ENCODE measurements at places on chromosomes 4 and X.
A peak's percentile ranks its signal among the peaks of the same experiment; 100 is the strongest.

DNA sequence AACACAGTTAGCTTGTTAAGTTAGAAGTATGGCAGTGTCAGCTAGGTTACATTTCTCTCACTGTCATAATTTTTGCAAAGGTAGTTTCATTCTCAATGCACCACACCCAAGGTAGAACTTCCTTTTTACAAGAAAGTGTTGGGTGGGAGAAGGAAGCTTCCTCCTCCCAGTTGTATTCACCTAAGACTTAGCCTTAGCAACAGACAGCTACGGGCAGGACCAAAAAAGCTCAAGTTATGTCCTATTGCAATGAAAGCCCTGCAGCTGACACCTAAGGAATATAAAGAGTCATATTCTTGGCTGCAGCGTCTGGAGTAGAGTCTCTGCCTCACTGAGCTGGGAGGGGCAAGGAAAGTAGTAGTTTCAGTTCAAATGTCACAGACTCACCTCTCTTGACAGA is 25.1 kb upstream of the PRDM8 start:
- no peak for DNase-seq

DNA sequence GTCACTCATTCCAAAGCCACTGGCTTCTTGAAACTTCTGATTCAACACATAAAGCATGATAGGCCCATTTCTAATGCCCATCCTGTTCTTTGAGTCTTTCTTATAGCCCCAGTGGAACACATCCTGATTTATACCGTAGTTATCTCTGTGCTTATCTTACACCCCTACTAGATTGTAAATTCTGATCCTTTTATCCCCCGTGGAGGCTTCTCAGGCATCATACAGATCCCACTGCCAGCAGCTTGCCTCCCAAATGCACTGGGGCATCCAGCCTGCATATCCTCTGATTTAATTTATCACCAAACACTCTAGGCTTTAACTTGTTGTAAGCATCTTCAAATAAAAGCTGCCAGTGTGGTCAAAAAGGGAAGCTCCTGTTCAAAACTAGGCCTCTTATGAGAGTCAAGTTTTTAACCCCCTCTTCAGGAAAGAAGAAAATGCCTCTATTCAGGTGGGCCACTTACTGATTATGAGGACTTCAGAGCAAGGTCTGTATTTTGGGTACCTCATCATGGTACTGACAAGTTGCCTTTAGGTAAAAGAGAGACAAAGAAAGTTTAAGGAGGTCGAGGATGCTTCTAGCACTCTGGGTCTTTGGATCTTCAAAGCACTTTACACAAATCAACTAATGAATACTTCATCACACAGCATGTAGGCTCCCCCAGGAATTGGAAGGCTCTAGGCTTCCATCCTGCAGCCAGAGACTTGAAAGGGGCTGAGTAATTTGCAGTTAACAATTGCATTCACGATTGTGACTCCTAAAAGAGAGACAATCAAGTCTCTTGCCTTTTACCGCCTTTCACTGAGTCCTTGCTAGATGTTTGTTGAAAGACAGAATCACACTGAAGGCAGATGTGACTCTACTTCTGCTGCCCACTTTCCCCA is 95.8 kb upstream of the LDB2 start:
- no peak for DNase-seq

DNA sequence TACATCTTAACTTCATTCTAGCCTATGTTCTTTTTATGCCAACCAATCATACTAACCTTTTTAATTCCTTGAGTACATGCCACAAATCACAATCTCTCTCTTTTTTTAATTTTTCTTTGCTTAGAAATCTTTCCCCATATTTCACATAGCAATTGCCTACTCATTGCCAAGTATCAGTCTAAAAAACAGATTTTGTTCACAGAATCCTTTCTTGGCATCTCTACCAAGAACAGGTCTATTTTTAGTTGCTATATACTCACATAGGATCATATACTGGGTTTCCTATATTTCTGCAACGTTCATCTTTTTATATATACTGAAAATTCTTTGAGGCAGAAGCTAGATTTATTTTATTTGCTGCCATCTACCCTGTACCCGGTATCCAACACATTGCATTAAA is 292.1 kb downstream of the GASK1B start:
- DNase-seq = no peak

DNA sequence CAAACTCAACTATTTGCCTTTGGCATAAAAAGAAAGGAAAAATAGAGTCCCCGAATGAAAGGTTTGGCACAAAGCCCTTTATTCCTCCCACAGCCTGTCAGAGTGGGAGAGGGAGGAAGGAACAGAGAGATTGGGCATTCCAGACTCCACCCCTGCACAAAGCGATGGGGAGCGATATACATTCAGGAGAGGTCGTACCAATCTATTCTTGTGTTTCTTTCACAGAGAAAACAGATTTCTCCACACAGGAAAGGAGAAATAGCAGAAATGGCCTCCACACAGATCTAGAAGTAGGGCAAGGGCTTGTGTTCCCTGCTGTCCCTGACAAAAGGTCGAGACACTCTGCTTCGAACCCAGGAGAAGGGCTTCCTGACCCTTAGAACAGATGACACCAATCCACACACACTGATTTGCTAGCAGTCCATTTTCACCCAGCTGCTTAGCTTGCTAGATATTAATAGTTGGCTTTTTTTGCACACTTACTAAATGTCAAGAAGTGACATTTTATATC is 197.4 kb downstream of the MAML3 start:
- DNase-seq = no peak

DNA sequence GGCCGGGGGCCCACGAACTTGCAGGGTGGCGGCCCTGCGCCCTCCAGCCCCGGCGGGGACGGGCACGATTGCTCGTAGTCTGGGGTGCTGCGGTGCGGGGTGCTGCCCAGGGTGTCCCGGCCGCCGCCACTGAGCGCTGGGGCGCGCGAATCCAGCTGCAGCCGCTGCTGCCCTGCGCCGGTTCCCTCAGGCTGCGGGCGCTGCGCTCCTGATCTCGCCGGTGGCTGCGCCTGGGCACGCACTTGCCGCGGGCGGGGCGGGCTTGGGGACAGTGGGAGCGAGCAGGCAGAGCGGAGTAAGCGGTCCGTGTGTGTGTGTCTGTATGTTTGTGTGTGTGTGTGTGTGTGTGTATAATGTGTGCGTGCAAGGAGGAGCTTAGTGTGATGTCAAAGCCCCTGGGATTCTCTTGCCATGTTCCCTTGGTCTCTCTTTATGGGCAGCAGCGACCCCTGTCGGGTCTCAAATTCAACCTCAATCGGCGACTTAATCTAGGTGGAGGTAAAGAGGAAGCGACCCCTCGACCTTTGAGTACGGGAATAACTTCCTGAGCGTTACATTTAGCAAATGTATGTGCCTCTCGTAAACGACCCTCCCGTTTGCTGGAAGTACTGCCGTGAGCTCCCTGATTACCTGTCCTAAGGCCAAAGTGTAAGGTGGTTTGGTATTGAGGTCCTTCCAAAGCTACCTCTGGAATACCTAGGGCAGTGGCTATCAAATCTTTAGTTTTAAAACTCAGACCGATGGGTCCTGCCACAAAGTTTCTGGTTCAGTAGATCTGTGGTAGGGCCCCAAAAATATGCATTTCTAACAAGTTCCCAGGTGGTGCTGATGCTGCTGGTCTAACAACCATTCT is at the start of gene RNF150:
Gene RNF150, minus strand, starts transcription at position 324 of the 853 bp plus-strand sequence.
- DNase-seq = peak; percentile 79

DNA sequence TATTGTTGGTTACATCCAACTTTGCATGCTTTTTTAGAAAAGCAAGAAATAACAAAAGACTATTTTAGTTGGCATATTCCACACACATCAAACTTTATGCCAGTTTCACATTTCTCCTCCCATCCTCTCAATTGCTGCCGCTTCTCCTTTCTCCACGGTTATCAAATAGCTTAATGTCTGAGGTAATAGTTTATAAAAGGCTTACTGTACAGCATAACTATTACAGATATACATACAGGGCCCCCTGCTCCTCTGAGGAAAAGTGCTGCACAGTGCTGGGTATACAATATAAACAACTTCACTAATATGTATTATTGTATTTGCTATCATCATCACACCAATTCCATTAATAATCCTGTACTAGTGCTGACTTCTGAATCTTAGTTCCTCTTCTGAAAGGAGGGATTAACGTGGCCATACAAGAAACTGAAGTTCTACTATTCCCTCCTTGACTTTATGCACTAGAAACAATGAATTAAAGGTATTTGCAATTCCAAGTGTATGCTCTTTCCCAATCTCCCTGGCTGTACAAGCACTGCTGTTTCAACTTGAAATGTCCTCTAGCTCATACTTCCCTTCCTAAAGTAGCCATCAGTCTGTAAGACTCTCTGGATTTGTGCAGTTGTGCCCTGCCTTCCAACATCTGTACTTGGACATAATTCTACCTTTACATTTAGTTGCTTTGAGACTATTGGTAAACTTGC is 2.5 kb downstream of the CCNI start:
- DNase-seq = no peak

- no peak for DNase-seq
These were observed 30.3 kb upstream of the CXCL8 start for GRCh38 chr4:73710094-73710493.

DNA sequence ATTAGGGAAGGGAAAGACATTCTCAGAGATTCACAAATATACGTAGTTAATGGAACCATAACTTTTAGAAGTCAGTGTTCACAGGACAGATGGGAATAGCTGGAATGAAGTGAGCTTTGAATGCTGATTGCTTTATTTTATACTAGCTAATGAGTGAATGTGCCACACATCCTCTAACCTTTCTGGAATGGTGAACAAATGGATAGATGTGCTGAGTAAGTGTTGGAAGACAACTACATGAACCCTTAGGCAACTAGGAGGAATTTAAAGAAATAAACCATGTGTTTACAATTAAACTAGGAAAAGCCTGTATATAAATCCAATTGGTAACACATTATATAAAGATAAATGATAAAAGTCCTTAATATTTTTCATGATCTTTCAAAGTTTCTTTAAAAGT is 91.6 kb upstream of the LIMCH1 start:
- DNase-seq = no peak

GRCh38 chr4:99803566-99804101 is 13.0 kb upstream of the DAPP1 start:
- DNase-seq = no peak

DNA sequence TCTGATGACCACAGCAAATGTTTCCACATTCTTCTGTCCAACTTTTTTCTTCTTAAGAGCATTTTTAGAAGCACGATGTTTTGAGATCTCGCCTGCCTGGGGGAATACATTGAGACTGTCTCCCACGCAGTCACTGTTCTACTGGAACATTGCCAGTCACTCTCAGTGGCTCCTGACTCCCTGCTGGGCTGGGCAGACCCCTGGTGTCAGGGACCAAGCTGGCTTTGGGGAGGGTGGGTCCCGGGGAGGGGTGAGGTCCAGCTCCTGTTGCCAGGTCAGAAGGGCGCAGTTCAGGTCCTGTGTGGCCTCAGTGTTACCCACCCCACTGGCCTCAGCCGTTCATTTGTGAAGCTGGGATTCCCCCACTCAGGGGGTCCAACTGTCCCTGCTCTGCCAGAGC is 18.9 kb upstream of the ABLIM2 start:
- DNase-seq = no peak

GRCh38 chrX:1239681-1240142 is 27.3 kb upstream of the CRLF2 start:
- peak; percentile 8 for DNase-seq

GRCh38 chr4:88159229-88159725 is 838 bp upstream of the ABCG2 start:
- DNase-seq = no peak

GRCh38 chrX:68261060-68261672 is 172.1 kb downstream of the OPHN1 start:
- DNase-seq = no peak

- DNase-seq = no peak
These were observed 131.8 kb downstream of the OR13H1 start for GRCh38 chrX:131675596-131676194.

DNA sequence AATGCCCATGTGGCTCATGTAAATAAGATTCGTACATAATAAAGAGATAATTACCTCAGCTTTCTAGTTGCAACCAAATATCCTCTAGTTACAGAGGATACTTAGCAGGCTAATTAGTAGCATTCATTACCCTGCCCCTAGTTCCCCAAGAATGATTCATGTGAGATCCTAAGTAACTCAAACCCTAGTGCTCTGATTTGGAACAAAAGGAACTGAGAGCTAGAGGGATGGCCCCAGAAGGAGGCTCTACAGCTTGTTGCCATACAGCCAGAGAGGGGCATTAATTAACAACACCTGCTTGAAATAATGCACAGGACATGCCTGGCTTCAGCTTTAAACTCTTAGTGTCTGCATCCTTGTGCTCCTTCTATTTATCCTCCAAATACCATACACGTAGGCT is 32.6 kb upstream of the CBR4 start:
- no peak for DNase-seq

DNA sequence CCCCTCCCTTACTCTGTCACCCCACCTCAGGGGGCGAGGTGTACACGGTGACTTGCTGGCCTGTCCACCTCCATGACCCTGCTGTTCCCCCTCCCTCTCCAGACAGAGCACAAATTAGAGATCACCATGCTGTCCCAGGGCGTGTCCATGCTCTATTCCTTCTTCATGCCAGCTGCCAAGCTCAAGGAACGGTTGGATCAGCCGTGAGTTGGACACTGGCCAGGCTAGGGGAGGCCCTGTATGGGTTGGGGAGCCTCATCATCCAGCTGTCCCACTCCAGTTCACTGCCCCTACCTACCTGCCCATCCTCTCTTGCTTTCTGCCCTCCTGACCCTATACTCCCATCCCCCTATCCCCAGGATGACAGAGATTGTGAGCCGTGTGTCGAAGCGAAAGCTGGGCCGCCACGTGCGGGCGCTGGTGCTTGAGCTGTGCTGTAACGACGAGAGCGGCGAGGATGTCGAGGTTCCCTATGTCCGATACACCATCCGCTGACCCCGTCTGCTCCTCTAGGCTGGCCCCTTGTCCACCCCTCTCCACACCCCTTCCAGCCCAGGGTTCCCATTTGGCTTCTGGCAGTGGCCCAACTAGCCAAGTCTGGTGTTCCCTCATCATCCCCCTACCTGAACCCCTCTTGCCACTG is 3.9 kb upstream of the CDK16 start:
- no peak for DNase-seq

DNA sequence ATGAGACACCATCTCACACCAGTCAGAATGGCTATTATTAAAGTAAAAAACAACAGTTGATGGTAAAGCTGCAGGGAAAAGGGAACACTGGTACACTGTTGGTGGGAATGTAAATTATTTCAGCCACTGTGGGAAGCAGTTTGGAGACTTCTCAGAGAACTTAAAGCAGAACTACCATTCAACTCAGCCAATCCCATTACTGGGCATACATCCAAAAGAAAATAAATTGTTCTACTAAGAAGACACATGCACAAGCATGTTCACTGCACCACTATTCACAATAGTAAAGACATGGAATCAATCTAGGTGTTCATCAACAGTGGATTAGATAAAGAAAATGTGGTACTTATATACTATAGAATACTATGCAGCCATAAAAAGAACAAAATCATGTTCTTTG is 135.0 kb downstream of the REELD1 start:
- DNase-seq = no peak

All from nucleus accumbens (tissue), 56 donors.